ENCODE measurements at places on chromosomes 6 and 20.

GRCh38 chr6:122567034-122567433, 43.2 kb upstream of the PKIB start:
- no peak for DNase-seq

DNA sequence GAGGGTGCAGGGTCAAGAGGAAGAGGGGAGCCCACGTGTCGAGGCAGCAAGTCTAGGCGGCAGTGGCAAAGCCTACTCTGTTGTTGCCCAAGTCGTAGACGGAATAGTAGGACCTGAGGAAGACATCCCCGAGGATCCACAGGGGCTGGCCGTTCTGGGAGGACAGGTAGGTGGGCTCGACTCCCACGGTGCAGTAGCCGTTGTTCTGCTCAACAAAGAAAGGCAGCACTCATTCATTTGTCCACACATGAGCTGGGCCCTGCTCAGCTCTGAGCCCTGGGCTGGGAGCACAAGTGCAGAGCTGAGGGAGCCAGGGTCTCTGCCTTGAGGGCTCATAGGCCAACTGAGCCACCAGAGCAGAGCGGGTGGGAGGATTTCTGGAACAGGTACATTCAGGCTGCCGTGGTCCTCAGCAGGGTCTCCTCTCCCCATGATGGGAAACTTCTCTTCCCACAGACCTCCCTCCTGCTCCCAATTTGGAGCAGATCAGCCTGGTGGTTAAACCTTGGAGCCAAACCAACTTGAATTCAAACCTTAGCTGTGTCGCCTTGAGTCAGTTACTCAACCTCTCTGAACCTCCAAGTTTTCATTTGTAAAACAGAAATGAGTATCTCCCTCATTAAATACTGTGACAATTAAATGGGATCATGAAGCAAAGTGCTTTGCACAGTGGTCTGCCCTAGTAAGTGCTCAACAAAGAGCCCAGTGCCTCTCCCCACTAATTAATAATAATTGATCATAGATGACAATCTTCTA, 1.6 kb upstream of the TFEB start:
- no peak for DNase-seq

- no peak for DNase-seq
Measured at GRCh38 chr6:163804991-163805390, 390.5 kb downstream of the QKI start.

- no peak for DNase-seq
Measured at GRCh38 chr6:163348789-163349680, 65.5 kb upstream of the QKI start.
